Body of pancreas (tissue), 4 donors: ENCODE measurements at places on chromosomes 7 and 10. TPM values are rescaled to one million over a fixed set of nuclear protein-coding genes. Genes with fewer than 3 reads are reported as not detected.

Gene ARHGEF35
- total RNA-seq, result 5.3 TPM

Gene CTAGE15
- 2.0 TPM for total RNA-seq

Gene DPYSL4
- not detected for total RNA-seq

Gene SPDYE16
- 0.26 TPM for total RNA-seq

Gene SORCS1
- 6.0 TPM for total RNA-seq

Gene AGMO
- 0.52 TPM for total RNA-seq

Gene CHCHD1
- 15.8 TPM for total RNA-seq

Gene UCMA
- total RNA-seq, result not detected

Gene PLEKHS1
- total RNA-seq, result 6.2 TPM

Gene NYAP1
- 1.3 TPM for total RNA-seq

Gene LRIT2
- not detected for total RNA-seq

Gene INHBA
- total RNA-seq, result not detected

Gene RET
- total RNA-seq, result 0.78 TPM

Gene STOX1
- total RNA-seq, result 2.1 TPM

Gene SCART1
- total RNA-seq, result 11.2 TPM

Gene TCAF1
- total RNA-seq, result 15.8 TPM

Gene VWC2
- total RNA-seq, result not detected
